ENCODE measurements at places on chromosomes 13 and 19.
A peak's percentile ranks its signal among the peaks of the same experiment; 100 is the strongest.

DNA sequence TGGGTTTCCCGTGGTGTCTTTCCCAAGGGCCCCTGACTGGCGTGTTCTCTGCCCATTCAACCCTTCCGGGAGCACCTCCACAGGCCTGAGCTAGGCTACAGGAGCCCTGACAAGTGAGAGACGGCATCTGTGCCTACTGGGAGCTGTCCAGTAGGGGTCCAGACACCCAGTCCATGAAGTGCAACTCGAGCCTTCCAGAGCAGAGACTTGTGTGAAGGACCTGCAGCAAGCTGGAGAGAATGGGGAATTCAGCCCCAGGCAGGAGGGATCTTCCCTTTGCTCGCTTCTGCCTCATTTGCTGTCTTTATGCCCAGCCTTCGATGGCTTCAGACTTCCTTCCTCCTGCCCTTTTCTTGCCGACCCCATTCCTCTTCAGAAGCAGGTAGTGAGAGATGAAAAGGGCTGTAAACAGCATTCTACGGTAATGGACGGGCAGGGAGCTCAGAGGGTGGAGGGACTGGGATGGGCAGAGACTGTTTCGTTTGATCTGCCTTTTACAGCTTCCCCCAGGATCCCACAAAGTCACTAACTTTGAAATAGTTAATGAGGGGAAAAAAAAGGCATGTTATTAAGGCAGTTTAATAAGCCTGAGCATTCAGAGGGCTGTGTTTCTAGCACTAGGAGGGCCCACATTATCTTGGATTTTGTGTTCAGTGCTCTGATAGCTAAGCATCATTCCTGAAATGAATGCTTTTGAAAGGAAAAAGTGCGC lies 327.6 kb downstream of the FGF9 start:
- no peak for DNase-seq

DNA sequence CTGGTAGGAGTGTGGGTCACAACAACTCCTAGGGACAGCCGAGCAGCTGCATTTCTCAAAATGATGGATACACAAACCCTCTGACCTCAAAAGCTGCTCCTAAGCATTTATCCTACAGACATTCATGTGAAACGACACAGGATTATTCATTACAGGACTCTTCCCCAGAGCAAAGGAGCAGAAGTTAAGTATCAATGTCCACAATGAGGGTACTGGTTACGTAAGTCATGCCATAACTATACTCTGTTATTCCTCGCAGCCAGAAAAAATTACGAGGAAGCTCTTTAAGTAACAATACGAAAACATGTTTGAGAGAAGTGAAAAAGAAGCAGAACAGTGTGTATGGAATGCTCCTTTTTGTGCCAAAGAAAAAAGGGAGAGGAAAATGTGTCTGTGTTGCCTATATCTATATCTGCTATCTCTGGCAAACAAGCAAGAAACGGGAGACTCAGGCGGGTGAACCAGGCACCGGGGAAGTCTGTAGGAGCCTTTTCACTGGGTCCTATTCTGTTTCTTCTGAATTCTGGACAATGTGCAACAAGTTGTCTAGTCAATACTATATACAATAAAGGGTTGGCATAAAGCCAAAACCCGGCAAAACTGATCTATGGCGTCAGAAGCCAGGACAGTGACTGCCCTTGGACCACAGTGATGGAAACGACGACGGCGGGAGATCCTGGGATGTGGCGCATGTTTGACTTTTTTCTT lies 1.3 kb downstream of the ISOC2 start:
- no peak for DNase-seq

GRCh38 chr13:57846600-57847173 lies 215.1 kb downstream of the PCDH17 start:
- DNase-seq: no peak

GRCh38 chr13:84962141-84962750 lies 837.0 kb downstream of the SLITRK6 start:
- DNase-seq: no peak

- DNase-seq: no peak
Observed at GRCh38 chr13:34037636-34038540, 219.9 kb downstream of the RFC3 start.

DNA sequence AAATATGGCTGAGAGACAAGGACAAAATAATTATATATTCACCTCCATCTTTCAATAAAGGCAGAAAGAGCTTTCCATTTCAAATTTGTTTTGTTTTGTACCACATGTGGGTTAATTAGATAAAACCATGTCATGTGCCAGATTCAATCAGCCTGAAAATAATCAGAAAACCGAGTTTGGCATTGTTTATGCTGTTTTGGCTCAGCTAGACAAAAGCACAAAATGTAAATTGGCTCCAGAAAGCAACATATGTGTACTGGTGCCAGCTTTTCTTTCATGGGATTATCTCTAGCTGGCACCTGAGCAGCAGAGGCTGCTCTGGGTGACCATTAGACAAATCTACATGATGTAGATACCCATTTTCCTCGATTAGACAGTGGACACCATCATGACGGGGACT lies 9.2 kb upstream of the DNAJC15 start:
- DNase-seq: no peak

DNA sequence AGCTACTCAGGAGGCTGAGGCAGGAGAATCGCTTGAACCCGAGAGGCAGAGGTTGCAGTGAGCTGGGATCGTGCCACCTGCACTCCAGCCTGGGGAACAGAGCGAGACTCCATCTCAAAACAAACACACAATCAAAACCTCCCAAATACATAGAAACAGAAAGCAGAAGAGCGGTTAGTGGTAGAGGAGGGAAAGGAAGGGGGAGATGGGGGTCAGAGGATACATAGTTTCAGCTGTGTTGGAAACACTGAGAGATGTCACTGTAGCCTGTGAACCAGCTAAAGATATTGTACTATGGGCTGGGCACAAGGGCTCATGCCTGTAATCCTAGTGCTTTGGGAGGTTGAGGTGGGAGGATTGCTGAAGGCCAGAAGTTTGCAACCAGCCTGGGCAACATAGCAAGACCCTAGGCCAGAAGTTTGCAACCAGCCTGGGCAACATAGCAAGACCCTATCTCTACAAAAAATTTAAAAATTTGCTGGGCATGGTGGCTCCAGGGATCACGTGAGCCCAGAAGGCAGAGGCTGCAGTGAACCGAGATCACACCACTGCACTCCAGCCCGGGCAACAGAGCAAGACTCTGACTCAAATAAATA lies 49.9 kb downstream of the GNG7 start:
- no peak for DNase-seq

GRCh38 chr13:96904232-96904631 lies 90.0 kb downstream of the OXGR1 start:
- DNase-seq: no peak

GRCh38 chr19:35555301-35556005 lies 8.0 kb downstream of the ATP4A start:
- DNase-seq: no peak

DNA sequence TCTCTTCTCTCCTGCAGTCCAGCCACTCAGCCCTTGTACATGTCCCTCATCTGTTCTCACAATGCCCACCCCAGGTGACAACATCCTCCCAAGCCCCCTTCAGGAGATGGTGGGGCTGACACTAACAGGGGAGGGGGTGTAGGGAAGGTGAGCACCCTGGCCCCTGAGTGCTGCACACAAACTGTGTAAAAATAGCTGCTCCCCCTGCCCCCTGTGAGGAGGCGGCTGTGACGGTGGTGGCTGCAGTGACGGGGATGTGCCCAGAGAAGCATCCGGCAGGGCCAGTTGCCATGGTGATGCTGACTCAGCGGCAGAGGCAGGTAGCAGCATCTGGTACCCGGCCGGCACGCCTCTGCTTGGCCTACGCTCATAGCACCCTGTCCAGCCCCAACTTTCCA lies 13.0 kb upstream of the JUND start:
- no peak for DNase-seq

GRCh38 chr19:7857727-7858108 lies 16.5 kb downstream of the PRR36 start:
- DNase-seq: no peak

DNA sequence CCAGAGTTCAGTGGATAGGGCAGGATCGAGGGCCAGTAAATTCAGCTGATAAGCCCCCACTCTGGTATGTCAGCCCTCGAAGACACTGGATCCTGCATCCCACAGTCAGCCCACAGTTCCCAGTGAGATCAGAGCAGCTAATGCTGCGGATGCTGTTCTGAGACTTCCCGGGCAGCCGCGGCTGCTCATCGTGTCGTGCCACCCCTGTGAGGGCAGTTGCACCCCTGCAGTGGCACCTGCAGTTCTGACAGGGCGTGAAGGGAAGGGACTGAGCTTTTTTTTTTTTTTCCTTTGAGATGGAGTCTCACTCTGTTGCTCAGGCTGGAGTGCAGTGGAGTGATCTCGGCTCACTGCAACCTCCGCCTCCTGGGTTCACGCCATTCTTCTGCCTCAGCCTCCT lies 7.5 kb upstream of the EPN1 start:
- DNase-seq: no peak

DNA sequence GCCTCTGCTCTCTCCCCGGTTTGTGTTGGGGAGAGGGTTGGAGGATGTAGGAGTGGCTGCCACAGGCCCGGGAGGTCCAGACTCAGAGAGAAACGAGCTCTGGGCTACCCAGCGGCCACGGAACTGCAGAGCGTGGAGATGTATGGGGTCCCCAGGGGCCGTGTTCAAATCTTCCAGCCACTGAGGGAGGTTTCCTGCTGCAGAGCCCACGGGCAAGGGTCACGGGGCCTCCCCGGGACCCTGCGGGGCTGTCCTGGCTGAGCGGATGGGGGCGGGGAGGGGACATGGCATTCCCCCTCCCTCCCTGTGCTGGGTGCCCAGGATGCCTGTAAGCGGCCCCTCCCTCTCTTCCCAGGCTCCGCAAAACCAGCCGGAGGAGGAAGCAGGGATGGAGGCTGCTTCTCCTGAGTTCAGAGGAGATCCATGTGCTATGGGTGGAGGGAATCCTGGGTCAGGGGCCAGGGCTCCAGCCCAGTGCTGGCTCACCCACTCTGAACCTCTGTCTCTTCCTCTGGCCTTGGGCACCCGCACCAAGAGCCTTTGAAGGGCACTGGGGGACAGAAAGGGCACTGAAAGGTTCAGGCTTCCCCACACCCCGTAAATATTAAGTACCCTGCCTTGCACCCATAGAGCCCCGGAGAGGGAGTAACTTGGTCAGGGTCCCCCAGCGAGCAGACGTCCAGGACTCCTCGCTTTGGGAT lies 22.6 kb downstream of the SMIM24 start:
- DNase-seq: no peak

- DNase-seq: no peak
Observed at GRCh38 chr13:45950386-45951000, 98.9 kb upstream of the SIAH3 start.

DNA sequence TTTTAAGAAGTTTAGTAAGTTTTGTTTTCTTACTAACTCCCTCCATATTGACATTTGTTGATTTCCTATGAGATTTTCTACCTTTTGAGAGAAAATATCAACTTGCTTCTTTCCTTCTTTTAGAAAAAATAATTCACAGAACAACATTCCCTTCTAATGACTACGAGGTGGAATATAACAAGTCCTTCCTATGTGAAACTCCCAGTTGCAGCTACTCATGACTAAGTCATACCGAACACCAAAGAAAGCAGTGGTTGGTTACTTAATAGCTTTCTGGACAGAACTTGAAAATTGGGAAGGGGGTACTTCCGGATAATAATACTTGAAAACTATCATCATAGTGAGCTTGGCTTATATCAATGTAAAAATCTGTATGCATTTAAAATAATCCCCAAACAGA lies 144.8 kb downstream of the DACH1 start:
- no peak for DNase-seq

GRCh38 chr13:23231241-23231640 lies 50.5 kb downstream of the SGCG start:
- DNase-seq: no peak

GRCh38 chr19:5694167-5694955 lies 4.3 kb downstream of the RPL36 start:
- DNase-seq: no peak

GRCh38 chr13:109465148-109465547 lies 321.2 kb downstream of the IRS2 start:
- no peak for DNase-seq

GRCh38 chr13:76472916-76473315 lies 413.3 kb downstream of the KCTD12 start:
- DNase-seq: no peak

- DNase-seq: no peak
Observed at GRCh38 chr19:10295847-10296591, 6.3 kb downstream of the ICAM5 start.

DNA sequence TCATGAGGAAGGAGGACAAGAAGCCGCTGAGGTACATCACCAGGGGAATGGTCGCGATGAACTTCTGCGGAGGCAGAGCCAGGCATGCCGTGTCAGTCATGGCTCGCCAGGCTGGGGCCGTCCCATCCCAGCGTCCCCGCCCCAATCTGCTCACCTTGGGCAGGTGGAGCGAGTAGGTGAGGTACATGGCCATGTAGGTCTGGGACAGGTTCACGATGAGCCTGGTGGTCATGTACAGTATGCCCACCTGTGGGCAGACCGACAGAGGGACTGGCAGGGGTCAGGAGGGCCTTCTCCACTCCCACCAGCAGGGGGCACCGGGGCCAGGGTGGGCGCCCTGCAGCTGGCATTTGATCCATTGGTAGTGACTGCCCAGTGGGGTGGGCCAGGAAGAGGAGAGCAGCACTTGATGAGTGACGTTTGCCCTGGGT lies 8.3 kb downstream of the TEKTIP1 start:
- no peak for DNase-seq

- DNase-seq: peak; percentile 26
Observed at GRCh38 chr13:40087091-40088002, 431.9 kb downstream of the COG6 start.

DNA sequence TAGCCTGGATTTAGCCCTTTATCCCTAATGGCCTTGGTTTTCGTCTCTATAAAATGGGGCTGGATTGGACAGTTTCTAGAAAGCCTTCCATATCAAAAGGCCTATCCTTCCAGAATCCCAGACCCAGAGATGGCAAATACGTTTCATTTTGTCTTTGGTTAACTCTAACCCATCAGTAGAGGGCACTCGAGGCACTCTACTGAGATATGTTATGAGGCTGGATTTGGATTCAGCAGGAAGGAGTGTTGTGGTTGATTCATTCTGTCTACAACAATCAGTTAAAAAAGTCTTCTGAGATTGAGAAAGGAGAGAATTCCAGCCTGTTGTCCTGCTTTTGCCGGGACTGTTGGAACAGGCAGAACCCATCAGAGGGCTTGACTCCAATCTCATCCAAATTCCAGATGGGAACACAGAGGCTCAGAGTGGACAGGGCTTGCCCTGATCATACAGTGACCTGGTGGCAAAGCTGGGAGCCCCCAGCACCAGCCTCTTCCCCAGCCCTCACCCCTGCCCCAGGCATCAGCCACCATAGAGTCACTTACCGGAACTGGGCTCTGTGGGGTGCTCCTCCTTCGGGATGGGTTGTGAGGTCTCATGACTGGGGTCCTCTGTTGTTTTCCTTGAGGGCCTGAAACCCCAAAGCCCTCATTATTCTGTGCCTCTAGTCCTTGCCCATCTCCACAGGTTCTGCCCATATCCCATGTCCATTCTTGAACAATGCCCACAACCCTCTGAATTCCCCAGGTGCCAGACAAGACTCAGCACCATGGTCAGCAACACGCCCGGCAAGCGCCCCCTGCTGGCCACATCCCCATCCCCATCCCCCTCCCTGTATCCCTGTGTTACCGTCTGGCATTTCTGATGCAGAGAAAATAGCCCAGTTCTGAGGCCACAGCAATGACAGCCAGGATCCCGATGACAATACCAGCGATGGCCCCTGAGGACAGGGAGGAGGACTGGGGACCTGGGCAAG lies 12.3 kb upstream of the ZNF180 start:
- DNase-seq: no peak

- no peak for DNase-seq
Observed at GRCh38 chr13:99053636-99054233, 75.9 kb upstream of the DOCK9 start.

GRCh38 chr19:53892981-53893325 lies 11.0 kb downstream of the PRKCG start:
- no peak for DNase-seq

GRCh38 chr13:95352486-95352885 lies 51.2 kb upstream of the ABCC4 start:
- DNase-seq: no peak
